ENCODE measurements at places on chromosomes 2 and 18.
A peak's percentile ranks its signal among the peaks of the same experiment; 100 is the strongest.

GRCh38 chr2:199902486-199903110, 8.5 kb upstream of the C2orf69 start:
- DNase-seq = no peak

DNA sequence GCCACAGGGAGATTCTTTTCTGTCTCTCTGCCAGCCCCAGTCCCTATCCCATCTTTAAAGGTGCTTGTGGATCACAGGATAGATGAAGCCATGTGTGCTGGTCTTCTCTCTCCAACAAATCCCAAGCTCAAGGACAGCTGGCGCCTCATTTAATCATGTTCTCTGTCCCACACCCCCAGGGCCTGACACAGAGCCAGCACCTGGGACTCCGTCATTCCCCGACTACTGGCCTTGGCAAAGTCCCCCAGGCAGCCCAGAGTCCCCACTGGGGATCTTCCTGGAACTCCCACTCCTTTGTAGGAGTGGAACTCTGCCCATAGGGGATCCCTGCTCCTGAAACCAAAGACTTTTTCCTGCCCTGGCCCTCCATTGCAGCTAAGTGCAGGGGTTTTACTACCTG, 60.8 kb downstream of the MTHFD2 start:
- no peak for DNase-seq

GRCh38 chr2:75602724-75603342, 42.1 kb upstream of the EVA1A start:
- DNase-seq = no peak

- DNase-seq = no peak
Measured at GRCh38 chr18:49517483-49517882, 30.4 kb upstream of the C18orf32 start.

GRCh38 chr2:219548990-219549389, 5.2 kb downstream of the TMEM198 start:
- DNase-seq = no peak

DNA sequence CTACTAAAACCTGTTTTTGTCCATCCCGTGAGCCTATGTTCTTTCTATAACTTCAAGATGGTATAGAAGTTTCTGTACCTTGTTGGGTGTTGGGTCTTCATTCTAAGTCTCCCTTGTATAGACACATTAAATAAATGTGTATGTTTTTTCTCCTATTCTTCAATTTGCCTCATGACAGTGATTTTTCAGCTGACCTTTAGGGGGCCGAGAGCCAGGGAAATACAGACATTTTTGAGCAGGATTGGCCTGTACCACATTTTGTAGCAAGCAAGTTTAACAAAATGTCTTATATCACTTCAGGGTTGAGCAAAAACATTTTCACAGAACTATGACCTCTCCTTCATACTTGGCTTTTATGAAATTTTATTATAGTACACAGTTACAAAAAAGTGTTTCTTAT, 495.4 kb upstream of the CDH7 start:
- no peak for DNase-seq

DNA sequence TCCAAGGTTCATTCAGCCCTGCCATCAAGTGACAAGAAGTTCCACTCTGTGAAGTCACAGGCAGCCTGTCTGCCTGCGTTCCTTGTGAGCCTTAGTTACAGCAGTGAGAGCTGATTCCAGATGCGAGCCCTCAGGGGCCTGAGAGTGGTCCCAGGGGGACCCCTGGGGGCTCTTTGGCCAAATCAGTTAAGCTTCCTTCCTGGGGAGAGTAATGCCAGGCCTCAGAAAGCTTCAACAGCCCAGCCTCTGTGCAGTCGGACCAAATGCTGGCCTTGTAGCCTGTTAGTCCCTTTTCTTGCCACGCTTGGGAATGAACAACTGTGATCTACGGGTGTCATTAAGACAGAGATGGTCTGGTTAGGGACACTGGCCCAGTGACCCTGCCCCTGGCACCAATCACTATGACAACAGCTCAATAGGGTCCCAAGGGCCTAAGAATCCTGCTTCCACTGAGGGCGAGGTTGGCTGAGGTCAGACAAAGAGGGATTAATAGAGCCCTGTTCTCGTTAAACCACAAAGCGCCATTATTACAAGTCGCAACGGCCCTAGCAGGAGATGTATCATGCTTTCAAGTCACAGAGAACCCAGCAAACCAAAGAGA, 50.9 kb downstream of the HS1BP3 start:
- DNase-seq = no peak

GRCh38 chr2:17363846-17364245, 154.4 kb downstream of the RAD51AP2 start:
- no peak for DNase-seq

DNA sequence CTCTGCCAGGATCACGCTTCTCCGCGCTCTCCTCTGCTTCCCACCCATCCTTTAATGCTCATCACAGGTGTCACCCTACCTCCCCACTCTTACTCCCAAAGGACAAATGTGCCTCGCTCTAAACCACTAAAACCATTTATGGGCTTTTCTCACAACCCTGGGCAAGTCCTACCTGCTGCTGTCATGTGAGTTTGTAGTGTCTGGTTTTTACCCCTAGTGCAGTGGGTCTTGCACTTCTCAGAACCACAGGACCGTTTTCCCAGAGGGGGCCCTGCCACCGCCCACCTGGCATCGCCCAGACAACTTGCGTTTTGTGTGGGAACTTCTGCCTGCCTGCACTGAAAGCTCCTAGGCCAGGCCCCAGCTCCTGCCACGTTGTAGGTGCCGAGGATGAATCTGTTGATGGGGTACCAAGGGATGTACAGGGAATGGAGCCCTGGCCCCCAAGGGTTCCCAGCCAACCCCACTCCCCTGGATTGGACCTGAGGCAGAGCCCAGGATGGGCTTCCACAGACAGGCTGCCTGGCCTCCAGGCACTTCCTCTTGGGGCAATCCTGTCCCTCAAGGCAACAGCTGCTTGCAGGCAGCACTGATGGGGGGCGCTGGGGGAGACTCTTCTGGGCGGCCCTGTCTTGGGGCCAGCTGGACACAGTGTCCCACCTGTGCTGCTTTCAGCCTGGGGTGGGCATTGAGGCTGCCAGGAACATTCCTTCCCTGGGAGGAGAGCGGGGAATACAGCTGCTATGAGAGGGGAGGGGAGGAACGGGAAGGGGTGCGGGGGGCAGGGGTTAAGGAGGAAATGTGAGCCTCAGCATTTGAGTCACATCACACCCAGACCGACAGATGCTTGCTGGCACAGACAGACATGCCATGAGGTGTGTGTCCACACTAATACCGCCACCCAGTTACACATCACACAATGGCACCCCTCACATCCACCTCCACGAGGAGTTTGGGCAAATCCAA, 176.3 kb downstream of the ZFP36L2 start:
- DNase-seq = no peak

DNA sequence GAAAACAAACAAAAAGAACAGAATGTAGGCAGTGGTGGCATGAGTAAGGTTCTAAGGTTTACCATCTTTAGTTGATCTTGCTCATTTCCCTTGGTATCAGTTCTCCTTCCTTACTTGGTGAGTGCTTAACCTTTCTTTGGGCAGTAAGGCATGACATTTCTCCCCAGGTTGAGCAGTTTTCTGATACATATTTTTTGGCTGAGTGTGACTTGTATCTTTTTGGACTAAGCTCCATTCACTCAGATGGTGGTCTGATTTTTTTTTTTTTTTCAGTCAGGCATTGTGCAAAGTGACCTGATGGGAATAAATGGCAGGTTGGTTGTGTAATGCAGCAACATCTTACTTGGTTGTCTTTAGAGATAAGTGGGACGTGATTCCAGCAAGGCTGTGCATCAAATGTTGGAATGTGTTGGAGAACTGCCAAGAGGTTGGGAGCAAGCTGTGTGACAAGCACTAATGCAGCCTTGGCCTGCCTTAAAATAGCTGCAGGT, 15.1 kb downstream of the SPTBN1 start:
- no peak for DNase-seq

DNA sequence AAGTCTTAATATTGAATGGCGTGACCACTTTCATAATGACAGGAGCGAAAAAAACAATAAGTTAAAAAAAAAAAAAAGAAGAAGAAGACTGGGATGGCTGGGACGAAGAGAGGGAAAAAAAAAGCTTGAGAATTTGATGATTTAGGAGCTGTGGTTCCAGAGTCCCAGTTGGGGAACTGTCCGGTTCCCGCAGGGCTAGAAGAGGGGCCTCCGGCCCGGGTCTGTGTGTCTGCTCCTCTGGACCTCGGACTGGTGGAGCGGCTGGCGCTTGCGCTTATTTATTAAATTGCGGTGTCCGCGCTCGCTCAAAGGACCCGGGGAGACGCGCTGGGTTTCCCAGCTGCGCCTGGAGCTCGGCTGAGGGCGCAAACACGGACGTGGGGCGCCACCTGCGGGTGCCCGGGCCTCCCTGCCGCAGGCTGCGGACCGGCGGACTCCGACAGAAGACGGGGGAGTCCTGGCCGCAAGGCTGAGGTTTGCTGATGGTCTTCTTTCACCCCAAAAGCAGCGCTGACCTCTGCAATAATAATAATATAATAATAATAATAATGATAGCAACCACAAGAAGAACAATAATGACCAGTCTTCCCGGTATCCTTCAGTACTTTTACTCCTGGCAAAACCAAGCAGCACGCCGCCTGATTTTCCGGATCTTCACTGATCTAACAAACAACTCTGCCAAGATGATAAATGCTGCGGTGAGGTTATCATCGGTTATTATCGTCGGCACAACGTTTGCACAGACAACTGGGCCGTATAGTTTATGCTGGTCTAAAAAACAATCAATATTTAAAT, at the start of gene CBLN2:
TSS of gene CBLN2 (minus strand) at position 251 of the 795 bp plus-strand sequence. CDS start 2,182 bp downstream, outside the sequence.
- no peak for DNase-seq

DNA sequence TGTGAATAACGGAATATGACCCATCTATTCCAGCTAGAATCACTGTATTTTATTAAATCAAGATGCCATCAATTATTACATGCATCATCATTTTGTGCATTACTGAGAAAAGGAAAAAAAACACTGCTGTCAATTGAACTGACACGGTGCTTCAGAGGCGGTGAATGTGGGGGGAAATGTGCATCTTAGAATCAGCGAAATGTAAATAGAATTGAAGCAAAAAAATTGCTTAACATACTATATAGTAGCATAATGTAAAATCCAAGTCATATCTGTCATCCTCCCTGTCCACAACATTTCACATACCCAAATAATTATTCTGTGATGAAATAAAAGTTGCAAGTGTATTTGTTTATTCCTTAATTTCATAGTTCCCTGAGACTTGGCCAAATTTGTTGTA, 84.6 kb downstream of the PRKRA start:
- DNase-seq = no peak

DNA sequence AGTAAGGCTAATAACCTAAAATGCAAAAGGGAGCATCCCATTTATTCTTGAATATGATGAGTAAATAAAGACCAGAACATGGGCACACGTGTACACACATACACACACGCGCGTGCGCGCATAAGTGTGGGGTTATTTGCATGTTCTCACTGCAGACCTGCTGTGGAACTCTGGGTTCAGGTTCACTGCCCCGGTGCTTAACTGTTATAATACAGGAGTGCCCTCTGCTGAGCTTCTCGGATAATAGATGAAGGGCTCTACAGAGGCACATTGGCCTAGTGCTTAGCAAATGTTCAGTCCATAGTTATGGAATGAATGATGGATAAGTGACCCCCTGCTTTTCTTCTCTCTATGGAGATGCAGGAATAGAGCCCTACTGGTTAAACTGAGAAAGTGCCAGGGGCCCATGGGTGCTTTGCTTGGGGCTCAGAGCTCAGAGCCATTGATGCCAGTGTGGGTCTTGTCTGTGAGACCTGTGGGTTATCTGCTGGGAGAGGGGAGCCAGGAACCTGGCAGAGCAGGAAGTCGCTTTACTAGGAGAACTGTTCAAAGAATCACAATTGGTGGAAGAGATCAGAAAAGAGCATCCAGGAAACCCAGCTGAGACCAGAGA, 3.6 kb upstream of the ARL4C start:
- peak; percentile 35 for DNase-seq

- DNase-seq = no peak
Measured at GRCh38 chr2:10579876-10580514, 109.8 kb downstream of the NOL10 start.

DNA sequence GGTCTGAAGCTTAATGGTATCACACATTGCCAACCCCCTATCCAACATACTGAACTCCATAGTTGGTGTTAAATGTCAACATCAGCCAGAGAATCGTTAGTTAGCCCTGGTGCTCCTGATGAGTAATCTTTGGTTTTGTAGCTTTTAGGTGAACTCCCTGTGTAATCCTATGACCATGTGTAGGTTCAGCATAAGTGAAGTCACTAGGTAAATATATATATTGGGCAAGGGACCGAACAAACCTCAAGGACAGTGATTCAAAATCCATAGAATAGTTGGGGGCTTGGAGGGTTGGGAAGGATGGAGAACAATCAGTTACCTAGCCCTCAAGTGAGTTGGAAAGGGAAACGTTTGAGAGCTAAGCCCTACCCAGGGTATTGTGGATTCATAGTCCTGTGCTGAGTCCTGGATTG, 16.0 kb upstream of the AP1S3 start:
- no peak for DNase-seq

- DNase-seq = no peak
Measured at GRCh38 chr2:16658076-16658739, 7.4 kb downstream of the CYRIA start.

DNA sequence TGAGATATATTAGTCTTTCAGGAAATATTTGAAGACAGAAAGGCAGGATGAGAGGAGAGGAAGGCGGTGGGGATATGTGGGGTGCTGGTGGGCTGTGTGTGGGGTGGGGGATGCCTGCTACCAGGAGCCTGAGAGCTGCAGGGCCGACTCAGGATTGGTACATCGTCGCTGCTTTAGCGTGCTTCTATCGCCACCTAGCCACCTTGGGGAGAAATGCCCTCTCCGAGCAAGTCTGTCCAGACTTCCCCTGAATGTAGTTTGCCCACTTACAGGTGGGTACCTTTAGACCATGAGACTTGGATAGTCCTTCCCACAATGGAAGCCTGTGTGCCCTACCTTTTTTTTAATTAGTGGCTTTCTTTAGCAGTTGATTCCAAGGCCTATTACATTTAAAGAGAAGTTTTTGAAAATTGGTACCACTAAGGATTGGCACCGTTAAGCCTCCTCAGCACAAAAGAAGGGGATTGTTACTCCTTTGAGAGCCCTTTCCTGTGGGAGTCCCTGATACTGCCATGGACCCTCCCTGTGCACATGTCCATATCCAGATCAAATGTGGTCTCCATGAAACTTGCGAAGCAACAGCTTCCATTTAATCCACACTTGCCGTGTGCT, 114.1 kb upstream of the NDUFV2 start:
- no peak for DNase-seq

DNA sequence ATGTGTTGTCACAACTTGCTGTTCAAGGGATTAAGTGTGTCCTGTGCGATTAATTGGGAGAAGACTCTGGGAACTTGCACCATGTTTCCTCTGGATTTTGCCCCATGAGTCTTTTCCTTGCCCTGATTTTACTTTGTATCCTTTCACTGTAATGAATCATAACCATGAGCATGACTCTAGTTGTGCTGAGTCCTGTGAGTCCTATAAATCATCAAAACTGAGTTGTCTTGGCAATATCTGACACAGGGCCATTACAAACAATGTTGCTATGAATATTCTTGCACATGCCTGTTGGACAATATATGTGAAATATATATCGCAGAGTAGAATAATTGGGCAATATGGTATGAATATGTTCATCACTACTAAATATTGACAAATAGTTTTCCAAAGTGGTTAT, 56.5 kb upstream of the COL5A2 start:
- no peak for DNase-seq

GRCh38 chr2:26681656-26682055, 10.9 kb upstream of the KCNK3 start:
- no peak for DNase-seq

GRCh38 chr18:6004119-6004518, 108.8 kb upstream of the TMEM200C start:
- no peak for DNase-seq

Data from stimulated activated CD8-positive, alpha-beta memory T cell treated with anti-CD3 and anti-CD28 coated beads, Interleukin-15, amount 100 ng/mL, for 4 hours (primary cell).